ENCODE measurements at places on chromosomes 16 and 17. TPM values are rescaled to one million over a fixed set of nuclear protein-coding genes. Genes with fewer than 3 reads are reported as not detected.
A peak's percentile ranks its signal among the peaks of the same experiment; 100 is the strongest.

The FOXN1 gene
- total RNA-seq = not detected

The MYH2 gene
- total RNA-seq = not detected

The NPB gene
- total RNA-seq = 0.12 TPM

The STAC2 gene
- total RNA-seq = not detected

The MRPL58 gene
- 64.5 TPM for total RNA-seq

The CCL16 gene
- not detected for total RNA-seq

The PPM1E gene
- total RNA-seq = not detected

The MSLN gene
- total RNA-seq = not detected

The SEPTIN1 gene
- total RNA-seq = 133 TPM

The IGFALS gene
- total RNA-seq = not detected

The ABCC1 gene
- total RNA-seq = 41.0 TPM

The RNF157 gene
- 45.3 TPM for total RNA-seq

DNA sequence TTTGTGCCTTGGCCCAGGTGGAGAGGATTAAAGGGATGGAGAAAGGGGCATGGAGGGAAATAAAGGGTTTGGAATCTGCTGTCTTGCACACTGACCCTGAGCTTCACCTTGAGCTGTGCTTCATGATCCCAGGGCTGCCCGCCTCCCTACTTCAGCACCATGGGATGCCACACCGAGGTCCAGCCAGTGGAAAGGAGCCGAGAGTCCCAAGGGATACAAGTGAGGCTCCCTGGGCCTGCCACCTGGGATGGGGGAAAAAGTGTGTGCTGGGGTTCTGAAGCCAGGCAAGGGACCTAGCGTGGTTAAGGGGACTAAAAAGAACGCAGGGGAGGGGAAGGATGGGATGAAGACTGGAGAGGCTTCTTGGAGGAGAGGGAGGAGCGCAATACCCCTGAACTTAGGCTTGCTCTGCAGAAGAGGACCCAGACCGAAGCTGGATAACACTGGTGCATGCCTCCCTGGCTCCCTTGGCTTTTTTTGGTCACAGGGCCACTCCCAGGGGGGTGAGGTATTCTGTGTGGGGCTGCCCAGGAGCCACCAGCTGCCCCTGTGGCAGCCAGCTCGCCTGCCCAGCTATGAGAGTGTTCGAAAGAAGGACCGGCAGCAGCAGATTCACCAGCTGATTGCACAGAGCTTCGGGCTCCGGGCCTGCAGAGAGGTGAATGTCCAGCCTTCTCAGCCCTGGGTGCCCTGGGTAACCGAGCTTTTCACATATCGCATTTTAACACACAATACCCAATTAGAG lies 7.2 kb downstream of the MRPL27 start:
- no peak for DNase-seq

GRCh38 chr16:84861671-84862070 lies 41.9 kb downstream of the CRISPLD2 start:
- no peak for DNase-seq

GRCh38 chr17:19016297-19016696 lies 11.7 kb upstream of the FAM83G start:
- DNase-seq = no peak

DNA sequence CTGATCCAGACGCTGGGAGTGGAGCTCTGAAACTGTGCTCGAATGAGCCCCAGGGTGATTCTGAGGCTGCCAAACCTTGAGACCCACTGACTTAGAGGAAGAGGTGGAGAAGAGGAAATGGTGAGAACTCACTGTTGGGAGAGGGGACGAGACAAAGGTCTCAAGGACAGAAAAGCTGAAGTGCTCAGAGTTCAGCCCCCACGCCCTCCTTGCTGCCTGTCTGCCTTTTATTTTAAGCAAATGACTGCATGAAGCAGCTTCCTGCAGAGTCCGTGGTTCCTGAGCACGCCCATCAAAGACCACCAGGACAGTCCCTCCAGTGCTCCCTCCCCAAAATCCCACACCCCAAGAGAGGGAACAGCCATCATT lies 20.4 kb downstream of the COTL1 start:
- DNase-seq = no peak

- DNase-seq = no peak
Observed at GRCh38 chr16:75279305-75279704, 27.9 kb upstream of the BCAR1 start.

GRCh38 chr17:29837531-29837930 lies 92.5 kb downstream of the SSH2 start:
- no peak for DNase-seq

GRCh38 chr17:74566132-74566753 lies 1.1 kb downstream of the CD300H start:
- peak; percentile 61 for DNase-seq

- no peak for DNase-seq
Observed at GRCh38 chr16:50402298-50402895, 33.6 kb upstream of the BRD7 start.

- no peak for DNase-seq
Observed at GRCh38 chr16:69250081-69250480, 61.1 kb upstream of the VPS4A start.

- no peak for DNase-seq
Observed at GRCh38 chr16:78446486-78446885, 347.0 kb downstream of the WWOX start.

DNA sequence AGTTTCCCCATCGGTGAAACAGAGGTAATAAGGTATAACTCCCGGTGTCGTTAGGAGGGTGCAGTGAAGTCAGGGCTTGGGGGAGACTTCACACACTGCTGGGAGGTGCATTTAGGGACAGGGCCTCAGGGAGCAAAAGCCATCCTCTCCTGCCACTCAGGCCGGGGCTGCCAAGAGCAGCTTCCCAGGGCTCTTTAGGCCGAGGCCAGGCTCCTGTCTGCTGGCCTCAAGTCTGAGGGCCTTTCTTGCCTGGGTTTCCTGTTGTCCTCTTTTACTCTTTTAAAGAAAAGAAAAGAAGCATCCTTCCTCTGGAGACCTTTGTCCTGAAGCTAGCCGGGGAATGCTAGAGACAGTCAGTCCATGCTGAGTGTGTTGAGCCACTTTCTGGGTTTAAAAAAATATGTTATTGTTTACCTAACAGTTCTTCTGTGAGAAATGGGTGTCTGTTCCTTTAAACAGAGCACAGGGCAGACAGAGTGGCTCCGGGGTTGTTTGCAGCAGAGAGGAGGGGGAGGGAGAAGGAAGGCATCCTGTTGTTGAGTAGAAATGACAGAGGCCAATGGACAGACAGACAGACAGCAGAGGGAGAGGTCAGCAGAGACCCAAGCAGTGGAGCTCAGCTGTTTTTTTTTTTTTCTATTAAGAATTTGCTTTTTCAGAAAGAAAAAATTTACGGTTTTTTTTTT lies 79.1 kb downstream of the C17orf67 start:
- DNase-seq = peak; percentile 53

GRCh38 chr17:81294512-81295030 lies 536 bp downstream of the SLC38A10 start:
- DNase-seq = peak; percentile 30

GRCh38 chr16:13426269-13426668 lies 493.7 kb upstream of the ERCC4 start:
- DNase-seq = no peak

- DNase-seq = peak; percentile 47
Observed at GRCh38 chr17:48612854-48613691, 2.0 kb downstream of the HOXB8 start.

- no peak for DNase-seq
Observed at GRCh38 chr17:57285701-57286100, 29.4 kb downstream of the MSI2 start.

DNA sequence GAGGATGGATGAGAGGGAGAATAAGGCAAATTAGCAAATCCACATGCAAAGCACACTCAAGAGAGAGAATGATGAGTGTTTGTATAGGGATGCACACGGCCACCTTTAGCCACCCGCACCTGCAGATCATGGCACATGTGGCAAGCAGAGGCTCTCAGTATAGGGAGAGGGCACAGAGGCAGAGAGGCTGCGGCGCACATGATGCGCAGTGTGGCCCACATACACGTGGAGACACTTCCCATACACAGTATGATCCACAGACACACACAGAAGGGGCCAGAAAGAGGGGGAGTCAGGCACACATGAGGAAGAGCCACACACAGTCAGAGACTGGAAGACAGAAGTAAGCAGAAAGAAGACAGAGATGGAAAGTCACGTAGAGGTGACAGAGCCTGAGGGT lies 6.5 kb upstream of the CHD3 start:
- peak; percentile 24 for DNase-seq

DNA sequence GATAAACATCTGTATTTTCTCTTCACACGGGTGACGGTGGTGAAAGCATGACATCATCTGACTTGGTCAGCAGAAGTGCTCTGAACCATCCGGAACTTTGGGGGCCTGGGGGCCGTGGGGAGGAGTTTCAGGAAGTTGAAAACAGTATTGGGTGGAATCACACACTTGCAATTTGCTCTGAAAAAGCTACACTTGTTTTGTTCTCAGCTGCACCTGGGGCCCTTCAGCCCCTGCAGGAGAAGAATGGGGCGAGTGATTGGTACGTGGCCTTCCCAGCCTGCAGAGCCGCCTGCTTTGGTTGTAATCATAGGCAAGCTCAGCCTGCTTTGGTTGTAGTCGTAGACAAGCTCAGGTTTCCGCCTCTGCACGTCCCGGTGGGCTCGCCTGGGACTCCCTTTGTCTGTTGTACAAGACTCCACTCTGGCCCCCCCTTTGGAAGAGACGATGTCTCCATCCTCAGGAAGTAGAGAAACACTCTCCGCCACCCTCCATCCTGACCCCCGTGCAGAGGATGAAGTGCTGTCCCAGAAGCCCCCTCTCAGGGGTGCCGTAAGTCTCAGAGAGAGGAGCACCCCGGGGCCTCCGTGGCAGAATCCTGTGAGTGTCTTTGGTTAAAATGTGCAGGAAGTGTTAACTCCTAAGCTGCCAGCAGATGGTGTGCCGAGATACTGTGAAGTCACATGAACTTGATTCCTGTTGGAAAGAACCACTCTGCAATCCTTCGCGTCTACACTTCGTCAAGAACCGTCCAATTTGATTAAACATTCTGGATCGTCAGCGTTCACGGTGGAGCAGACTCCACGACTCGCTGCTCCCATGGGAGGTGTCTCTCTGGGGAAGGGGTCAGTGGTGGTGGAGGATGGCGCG lies 5.4 kb downstream of the BANP start:
- peak; percentile 91 for DNase-seq

DNA sequence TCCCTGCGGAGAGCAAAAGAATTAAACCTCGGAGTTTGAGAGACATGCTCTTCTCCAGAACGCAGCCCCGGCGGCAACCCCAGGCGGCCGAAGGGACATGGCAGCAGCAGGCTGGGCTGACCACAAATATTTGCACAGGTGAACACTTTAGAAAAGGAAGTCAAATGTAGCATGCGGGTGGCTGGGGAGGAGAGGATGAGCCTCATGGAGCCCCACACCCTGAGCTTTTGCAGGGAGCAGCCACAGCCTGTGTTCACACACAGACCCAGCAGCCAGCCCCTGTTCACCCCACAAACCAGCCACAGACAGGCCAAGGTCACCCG lies 17.8 kb downstream of the HS3ST6 start:
- no peak for DNase-seq

GRCh38 chr16:10751291-10751697 lies 7.7 kb downstream of the NUBP1 start:
- peak; percentile 32 for DNase-seq

- DNase-seq = peak; percentile 87
Observed at GRCh38 chr17:77444984-77445759, 304.4 kb downstream of the SEC14L1 start.

DNA sequence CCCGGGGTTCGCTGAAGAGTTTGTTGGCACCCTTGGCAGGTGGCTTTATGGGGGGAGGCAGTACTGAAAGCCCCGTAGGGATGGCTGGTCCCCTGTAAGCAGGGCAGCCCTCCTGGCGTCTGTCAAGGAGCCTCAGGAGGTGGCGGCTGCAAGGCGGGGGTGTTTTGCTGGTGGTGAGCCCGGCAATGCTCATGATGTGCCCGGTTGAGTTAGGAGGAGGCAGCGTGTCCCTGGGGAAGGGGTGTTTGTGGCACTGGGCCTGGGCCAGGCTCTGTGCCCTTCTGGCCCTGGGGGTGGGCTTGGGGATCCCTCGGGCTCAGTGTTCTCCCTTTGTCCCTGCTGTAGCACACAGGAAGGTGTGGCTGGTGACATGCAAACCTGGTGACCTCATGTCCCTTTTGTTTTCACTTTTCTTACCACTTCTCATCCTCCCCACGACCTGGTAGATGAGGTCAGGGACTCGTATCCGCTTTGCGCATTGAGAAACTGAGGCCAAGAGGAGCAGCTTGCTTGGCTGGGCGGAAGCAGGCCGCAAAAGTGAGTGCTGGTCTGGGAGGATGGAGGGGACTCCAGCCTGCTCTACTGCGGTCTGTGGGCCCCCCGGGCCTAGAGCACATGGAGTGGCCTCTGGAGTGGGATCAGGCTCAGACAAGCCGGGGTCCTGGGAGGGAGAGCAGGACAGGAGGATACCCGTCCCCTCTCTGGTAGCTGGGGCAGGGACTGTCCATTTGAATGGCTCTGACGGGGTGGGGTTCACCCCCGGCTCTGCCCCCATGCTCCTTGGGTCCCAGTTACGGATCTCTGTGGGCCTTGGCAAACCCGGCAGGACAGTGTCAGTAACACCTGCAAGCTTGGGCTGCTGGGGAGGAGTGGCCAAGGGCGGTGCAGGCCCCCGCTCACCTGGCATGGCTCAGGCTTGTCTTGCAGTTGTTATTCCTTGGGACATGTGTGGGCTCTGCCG lies 2.2 kb downstream of the SNN start:
- peak; percentile 64 for DNase-seq

GRCh38 chr16:14496786-14497185 lies 133.3 kb downstream of the PARN start:
- no peak for DNase-seq

DNA sequence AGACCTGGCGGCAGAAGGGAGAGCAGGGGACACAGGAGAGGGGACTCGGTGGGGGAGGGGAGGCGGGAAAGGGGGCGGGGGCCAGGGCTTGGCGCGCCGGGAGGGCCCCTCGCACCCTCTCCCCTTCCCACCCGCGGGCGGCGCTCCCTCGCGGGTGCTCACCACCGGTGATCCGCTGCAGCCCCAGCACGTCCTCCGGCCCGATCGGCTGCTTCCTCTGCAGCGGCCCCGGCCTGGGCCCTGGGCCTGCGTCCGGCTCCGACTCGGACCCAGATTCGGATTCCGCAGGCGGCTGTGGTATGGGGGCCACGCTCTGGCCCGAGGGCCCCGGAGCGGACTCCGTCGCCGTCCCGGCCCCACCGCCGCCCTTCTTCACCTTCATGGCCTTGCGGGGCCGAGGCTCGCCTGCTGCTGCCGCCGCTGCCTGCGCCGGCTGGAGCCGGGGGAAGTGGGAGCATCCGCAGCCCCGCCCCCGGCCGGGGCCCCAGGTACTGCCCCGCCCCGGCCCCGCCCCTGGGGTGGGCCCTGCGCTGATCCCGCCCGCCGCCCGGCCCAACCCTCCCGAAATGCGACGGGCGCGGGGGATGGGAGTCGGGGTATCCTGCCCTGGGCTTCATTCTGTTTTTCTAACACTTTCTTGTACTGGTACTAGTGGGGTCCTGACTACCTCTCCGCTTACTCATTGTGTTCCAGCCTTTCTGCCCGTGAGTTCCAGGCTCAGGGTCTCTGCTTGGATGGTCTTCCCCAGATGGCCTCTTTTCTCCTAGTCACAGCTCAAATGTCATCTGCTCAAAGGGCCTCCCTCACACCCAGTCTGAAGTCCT lies at the start of gene UNC119:
Gene UNC119 (minus strand): TSS at position 449 of the 824 bp plus-strand sequence. CDS start 67 bp downstream, at position 382.
- peak; percentile 83 for DNase-seq

GRCh38 chr16:16033208-16033717 lies 83.8 kb downstream of the ABCC1 start:
- peak; percentile 14 for DNase-seq

Measured in activated naive CD4-positive, alpha-beta T cell treated with anti-CD3 and anti-CD28 coated beads for 36 hours (primary cell).